Thoracic aorta (tissue), 2 donors: ENCODE measurements at places on chromosomes 13 and 19.

DNA sequence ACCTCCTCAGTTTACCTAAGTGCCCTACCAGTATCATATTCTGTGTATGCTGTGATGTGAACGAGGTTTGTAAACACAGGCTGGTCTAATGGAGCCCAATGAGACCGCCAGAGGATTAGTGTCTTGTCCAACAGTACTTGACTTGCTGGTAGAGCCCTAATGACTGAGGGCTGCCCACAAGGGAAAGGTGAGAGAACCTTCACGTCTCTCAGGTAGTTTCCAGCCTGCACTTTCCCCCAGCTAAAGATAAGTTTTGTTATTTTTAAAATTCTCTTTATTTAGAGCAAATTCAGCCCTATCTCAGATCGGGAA is 498 bp upstream of the RBM26 start:
- H3K36me3 ChIP-seq = no peaks in the 10 kb centered on the region
- peak overlapping the region; percentile 93 for H3K4me3 ChIP-seq
- no peaks in the 10 kb centered on the region for H3K27me3 ChIP-seq

DNA sequence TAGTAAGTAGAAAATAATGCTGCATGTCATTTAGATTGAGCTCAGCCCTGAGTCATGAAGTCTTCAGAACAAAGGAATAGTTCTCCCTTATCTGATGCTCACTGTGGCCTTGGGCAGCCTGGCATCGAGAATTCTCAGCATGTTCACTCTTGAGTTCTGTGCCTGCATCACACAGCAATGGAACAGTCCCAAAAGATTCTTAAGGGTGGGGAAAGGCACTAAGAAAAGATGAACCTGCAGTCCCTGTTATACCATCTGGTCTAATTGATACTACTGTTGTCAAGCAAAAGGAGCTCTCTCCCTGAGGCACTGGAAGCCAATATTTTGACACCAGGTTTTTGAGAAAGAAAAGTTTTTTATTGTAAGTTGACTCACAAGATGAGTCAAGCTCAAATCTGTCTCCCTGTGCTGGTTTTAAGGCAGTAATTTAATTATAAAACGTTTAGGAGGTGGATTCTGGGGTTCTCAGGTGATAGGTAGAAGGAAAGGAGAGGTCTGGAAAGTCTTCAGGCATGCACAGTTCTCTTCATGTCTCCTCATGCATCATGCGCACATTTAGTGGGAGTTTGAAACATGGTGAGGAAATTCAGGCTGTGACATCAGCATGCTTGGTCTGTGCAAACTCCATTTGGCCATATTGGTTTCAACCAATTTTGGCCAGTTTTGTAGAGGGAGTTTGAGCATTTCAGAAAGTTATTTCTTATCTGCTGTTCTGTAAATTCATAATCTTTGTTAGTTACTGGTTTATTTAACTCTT is 38.1 kb upstream of the ZNF766 start:
- no peak for DNase-seq
- H3K4me3 ChIP-seq = no peak overlapping the region
- no peak overlapping the region for H3K27ac ChIP-seq
- no peaks in the 10 kb centered on the region for H3K27me3 ChIP-seq
- H3K4me1 ChIP-seq = no peaks in the 10 kb centered on the region

GRCh38 chr19:39796000-39796498 is 17.4 kb downstream of the LEUTX start:
- H3K27ac ChIP-seq = no peak overlapping the region
- H3K27me3 ChIP-seq = no peaks in the 10 kb centered on the region
- H3K4me1 ChIP-seq = no peaks in the 10 kb centered on the region

DNA sequence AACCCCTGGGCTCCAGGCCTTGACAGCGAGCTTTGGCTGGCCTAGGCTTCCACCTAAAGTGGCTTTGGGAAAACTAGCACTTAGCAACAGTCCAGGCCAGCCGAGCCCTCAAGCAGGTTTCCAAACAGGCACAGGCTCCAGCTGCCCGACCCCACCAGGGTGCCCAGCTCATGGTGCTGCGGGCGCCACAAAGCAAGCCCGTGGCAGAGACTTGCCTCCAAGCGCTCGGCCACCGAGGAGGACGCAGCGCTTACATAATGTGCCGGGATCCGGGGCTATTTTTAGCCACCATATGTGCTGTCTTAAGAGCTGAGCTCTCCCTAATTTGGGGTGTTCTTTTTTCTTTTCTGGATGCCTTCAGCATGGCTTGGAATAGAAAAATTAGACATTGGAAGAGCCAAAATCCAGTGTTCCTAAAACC is 56.1 kb upstream of the F7 start:
- H3K4me1 ChIP-seq = no peaks in the 10 kb centered on the region
- no peaks in the 10 kb centered on the region for H3K27me3 ChIP-seq
- peak overlapping the region; percentile 27 for H3K4me3 ChIP-seq
- DNase-seq = no peak
- peak overlapping the region; percentile 24 for H3K27ac ChIP-seq

GRCh38 chr13:71149498-71150363 is 717.3 kb downstream of the DACH1 start:
- no peaks in the 10 kb centered on the region for H3K36me3 ChIP-seq
- no peak overlapping the region for H3K4me3 ChIP-seq
- no peaks in the 10 kb centered on the region for H3K27me3 ChIP-seq
- no peaks in the 10 kb centered on the region for H3K4me1 ChIP-seq

DNA sequence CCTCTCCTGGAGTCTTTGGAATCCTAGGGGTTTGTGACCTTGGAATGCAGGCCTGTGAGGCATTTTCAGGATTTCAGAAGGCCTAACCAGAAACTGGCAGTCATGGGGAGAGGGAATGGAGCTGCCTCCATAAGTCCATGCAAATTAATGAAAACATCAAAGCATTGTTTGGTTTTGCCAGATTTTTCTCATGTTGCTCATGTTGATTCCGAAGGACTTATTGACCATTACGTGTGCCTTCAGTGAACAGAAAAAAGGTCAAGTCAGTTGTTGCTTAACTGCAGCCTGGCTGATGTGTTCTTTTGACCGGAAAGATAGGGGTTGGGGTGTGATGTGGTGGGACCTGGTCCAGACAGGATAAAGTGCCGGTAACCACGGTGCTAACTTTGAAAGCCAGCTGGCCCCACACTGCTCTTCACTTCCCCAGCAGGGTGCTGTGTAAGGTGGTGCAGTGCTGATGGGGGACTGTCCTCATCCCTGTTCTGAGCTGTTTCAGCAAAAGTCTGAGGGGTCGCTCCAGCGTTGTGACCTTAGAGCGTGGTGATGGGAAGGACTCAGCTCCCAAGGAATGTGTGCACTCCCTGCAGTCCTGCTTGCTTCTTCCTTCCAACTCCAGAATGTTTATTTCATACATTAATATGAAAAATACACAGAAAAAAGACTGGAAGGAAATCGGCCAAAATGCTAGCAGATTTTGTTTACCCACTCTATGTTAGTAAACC is 3.5 kb downstream of the RNF113B start:
- no peaks in the 10 kb centered on the region for H3K36me3 ChIP-seq
- no peak overlapping the region for H3K4me3 ChIP-seq
- H3K4me1 ChIP-seq = peaks cover 12% of the 10 kb centered on the region

- peak overlapping the region; percentile 94 for H3K4me3 ChIP-seq
- peaks cover 5% of the 10 kb centered on the region for H3K36me3 ChIP-seq
- no peak overlapping the region for H3K27ac ChIP-seq
Observed at GRCh38 chr19:37718304-37718703, 1.3 kb downstream of the ZNF607 start.

DNA sequence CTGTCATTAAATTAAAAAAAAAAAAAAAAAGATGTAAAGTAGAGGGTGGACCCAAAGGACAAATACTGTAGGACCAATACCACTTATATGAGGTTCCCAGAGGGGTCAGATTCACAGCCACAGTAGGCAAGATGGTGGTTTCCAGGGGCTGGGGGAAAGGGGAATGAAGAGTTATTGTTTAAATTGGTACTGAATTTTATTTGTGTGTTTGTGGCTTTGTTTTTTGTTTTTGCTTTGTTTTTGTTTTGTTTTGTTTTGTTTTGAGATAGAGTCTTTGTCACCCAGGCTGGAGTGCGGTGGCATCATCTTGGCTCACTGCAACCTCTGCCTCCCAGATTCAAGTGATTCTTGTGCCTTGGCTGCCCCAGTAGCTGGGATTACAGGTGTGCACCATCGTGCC is 17.9 kb upstream of the LSM14A start:
- H3K27me3 ChIP-seq = no peaks in the 10 kb centered on the region
- H3K27ac ChIP-seq = no peak overlapping the region
- no peaks in the 10 kb centered on the region for H3K36me3 ChIP-seq
- DNase-seq = no peak

GRCh38 chr19:3474010-3474409 is 6.3 kb downstream of the SMIM24 start:
- no peaks in the 10 kb centered on the region for H3K27me3 ChIP-seq
- no peak overlapping the region for H3K4me3 ChIP-seq
- no peak overlapping the region for H3K27ac ChIP-seq
- no peaks in the 10 kb centered on the region for H3K36me3 ChIP-seq

DNA sequence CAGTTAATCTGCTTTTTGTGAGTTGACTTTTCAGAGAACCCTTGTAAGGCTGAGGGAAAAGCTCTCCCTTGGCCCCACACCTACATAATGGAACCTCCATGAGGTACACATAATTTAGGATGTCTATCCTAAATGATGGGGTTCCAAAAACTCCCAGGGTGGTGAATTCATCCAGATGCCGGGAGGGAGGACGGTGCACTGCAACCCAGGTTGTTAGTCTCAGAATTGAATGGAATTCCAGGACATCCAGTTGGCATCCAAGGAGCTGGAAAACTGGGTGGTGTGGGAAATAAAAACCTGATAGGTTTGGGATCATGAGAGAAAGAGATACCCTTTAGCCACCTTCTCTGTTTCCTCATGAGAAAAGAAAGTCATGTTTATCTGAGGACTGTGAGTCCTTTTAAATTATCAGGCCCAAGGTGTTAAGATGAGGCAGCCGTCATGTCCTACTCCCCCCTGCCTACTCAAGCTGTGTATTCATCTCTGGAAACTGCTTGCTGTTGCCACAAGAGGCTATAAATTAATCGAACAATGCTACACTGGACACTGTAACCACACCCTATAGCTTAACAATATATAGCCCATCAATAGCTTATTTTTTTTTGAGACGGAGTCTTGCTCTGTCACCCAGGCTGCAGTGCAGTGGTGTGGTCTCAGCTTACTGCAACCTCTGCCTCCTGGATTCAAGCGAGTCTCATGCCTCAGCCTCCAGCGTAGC is 49.5 kb downstream of the C13orf46 start:
- no peak overlapping the region for H3K27ac ChIP-seq
- no peaks in the 10 kb centered on the region for H3K27me3 ChIP-seq
- DNase-seq = no peak

DNA sequence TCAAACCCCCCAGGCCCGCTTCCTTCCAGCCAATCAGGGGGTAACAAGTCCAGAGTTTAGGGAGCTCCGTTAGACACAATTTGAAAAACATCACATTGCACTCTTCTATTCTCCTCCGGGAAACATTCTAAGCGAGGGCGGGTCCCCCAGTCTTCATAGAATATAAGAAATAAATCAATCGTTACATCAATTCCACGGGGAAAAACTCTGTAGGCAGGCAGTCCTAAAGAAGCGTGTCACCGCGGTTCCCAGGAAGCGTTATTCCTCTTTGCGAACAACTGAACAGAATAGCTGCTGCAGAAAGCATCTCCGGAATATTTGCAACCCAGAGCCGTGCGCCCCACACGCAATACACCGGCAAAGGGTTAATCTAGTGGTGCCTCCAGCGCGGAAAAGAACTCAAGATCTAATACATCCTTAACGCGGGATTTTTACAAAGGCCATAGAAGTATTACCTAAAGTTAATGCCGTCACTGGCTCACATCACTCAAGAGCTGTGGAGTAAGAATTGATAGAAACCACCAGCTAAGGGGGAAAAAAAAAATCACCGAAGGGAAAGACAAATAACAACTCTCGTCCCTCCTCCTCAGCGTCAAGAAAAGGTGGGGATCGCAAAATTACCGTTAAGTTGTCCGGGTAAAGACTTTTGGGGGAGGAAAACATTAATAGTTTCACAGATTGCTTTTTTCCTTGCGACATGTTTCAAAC is 65.1 kb downstream of the KCNRG start:
- H3K4me1 ChIP-seq = peaks cover 33% of the 10 kb centered on the region
- H3K27ac ChIP-seq = peak overlapping the region; percentile 87
- DNase-seq = no peak
- peak overlapping the region; percentile 98 for H3K4me3 ChIP-seq
- H3K36me3 ChIP-seq = no peaks in the 10 kb centered on the region
- no peaks in the 10 kb centered on the region for H3K27me3 ChIP-seq

- H3K36me3 ChIP-seq = no peaks in the 10 kb centered on the region
- no peak overlapping the region for H3K27ac ChIP-seq
- no peaks in the 10 kb centered on the region for H3K27me3 ChIP-seq
- H3K4me3 ChIP-seq = no peak overlapping the region
- DNase-seq = no peak
Observed at GRCh38 chr19:4983346-4984105, 14.6 kb downstream of the KDM4B start.

DNA sequence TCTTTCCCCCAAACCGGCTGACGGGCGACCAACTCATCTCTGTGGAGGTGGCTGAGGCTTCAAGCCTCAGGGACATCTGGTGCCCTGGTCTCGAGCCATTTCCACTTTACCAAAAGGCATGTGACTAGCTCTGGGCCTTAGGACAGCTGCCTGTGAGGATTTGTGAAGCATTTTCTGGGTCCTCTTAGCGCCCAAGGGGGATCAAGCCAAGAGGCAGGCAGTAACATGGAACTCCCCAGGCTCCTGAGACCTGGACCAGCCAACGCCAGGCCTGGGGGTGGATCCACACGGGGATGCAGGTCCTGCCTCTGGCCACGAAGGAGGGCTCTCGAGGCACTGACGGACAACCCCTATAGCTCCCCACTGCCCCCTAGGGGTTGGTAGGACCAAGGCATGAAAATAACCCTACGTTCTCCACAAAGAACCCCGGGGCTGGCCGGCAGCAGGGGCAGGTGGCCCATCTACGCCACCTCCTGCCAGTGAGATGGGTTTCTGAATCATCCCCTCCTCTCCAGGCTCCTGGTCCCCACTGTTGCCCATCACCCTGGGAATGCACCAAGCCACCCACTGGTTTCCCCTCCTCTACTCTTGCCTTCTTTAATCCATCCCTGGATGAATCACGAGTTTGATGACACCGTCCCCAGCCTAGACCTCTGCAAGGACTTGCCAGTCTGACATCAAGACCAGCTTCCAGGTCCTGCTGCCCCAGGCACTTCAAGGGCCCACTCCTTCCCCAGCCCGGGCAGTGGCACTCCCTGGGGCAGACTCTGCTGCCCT is 7.0 kb upstream of the MYDGF start:
- H3K27ac ChIP-seq = no peak overlapping the region
- no peaks in the 10 kb centered on the region for H3K27me3 ChIP-seq
- H3K4me3 ChIP-seq = no peak overlapping the region
- DNase-seq = no peak
- H3K4me1 ChIP-seq = no peaks in the 10 kb centered on the region
- peaks cover 28% of the 10 kb centered on the region for H3K36me3 ChIP-seq

DNA sequence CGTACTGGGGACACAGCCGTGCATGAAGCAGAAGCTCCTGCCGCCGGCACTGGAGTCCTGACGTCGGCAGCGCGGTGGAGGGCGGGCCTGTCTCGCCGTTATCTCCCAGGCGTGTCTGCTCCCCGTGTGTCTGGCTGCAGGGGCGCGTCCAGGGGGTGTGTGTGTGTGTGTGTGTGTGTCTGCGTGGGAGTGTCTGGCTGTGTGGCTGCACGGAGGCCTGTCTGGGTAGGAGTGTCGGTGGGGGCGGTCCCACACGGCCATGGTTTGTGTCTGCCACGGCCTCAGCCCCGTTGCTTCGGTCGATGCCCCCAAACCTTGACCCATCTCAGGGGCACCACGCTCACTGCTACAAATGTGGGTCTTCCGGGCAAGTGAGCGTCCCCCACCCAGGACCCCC is 18.3 kb downstream of the ARID3A start:
- DNase-seq = no peak
- no peak overlapping the region for H3K27ac ChIP-seq
- H3K4me3 ChIP-seq = no peak overlapping the region
- no peaks in the 10 kb centered on the region for H3K36me3 ChIP-seq

- no peak overlapping the region for H3K4me3 ChIP-seq
- H3K36me3 ChIP-seq = no peaks in the 10 kb centered on the region
- no peaks in the 10 kb centered on the region for H3K4me1 ChIP-seq
- no peak for DNase-seq
- H3K27ac ChIP-seq = no peak overlapping the region
Observed at GRCh38 chr13:35808846-35809245, 322.3 kb downstream of the DCLK1 start.
